Activated B cell treated with CpG ODN at 0.5 μM for 24 hours (primary cell): ENCODE measurements at places on chromosomes 12 and 14.

DNA sequence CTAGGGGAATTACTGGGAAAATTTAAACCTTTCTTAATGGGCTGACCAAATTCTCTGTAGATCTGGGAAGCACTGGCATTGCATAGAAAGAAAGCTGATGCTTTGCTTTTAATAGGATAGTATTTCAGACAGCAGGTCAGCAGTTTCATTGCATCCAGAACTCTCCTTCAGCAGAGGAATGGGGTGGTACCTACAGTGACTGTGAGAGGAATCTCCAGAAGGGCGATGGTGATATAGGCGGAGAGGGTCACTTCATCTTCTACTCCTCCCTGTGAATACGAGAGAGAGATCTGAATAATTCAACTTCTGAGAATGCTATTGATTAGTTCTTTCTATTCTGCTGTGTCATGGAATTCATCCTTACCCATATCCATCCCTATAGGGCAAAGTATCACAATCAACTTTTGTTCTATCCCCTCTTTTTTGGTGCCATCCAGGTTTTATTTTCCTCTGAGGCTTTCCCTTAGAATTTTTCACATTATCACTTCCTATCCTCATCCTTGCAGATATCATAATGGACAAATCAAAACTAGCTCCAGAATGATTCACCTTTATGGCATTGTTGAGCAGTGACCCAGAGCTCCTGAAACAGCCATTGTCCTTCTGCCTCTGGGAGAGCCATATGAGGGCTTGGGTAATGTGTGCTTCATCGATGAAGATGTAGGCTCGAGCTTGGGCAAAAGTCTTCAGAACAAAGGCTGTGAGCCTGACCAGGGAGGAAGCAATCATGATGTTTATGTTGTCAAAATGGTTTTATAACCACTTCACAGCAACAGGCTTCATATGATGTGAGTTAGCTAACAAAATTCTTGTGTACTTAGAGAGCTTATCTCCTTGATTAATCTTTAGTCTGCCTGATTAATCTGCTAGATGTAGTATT is 38.3 kb downstream of the A2M start:
- DNase-seq, result no peak

- no peak for DNase-seq
Observed at GRCh38 chr12:38516418-38516817, 199.8 kb downstream of the ALG10B start.

- DNase-seq, result no peak
Observed at GRCh38 chr14:54211551-54212308, 185.1 kb upstream of the CDKN3 start.

DNA sequence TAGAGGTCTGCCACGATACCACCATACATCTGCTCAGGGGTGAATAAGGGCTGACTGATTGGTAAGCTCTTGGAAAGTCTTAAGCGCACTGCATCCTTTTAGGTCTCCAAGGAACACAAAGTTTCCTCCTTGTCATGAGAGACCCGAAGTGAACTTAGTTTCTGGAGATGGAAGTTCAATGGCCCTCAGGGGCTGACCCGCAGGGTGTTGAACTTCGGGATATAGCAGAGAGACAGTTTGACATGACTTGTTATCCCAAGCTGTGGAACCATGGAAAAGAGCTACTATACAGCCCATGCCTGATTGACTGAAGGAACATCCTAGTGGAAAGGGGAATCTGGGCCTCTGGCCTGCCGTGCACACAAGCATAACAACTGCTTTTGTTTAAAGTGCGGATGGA is 26.9 kb upstream of the CPNE8 start:
- no peak for DNase-seq

- DNase-seq, result no peak
Observed at GRCh38 chr14:58816416-58817115, 178.8 kb downstream of the DACT1 start.

- DNase-seq, result no peak
Observed at GRCh38 chr12:63101920-63102319, 49.1 kb downstream of the AVPR1A start.

- DNase-seq, result no peak
Observed at GRCh38 chr12:109266106-109266879, 42.8 kb downstream of the FOXN4 start.
